ENCODE measurements at places on chromosomes 4 and X. TPM values are rescaled to one million over a fixed set of nuclear protein-coding genes. Genes with fewer than 3 reads are reported as not detected.

GUCY1A1 gene
- polyA plus RNA-seq: 25.3 TPM

CCDC158 gene
- polyA plus RNA-seq: 0.52 TPM

PCDH18 gene
- polyA plus RNA-seq: 39.0 TPM

OCIAD1 gene
- polyA plus RNA-seq: 209 TPM

CYP4V2 gene
- 48.4 TPM for polyA plus RNA-seq

MAGEC2 gene
- not detected for polyA plus RNA-seq

ZNF182 gene
- 8.4 TPM for polyA plus RNA-seq

HERC6 gene
- polyA plus RNA-seq: 10.8 TPM

- H3K27ac ChIP-seq: no peak overlapping the region
- H3K4me1 ChIP-seq: peaks cover 3% of the 10 kb centered on the region
- no peak overlapping the region for H3K4me3 ChIP-seq
- H3K36me3 ChIP-seq: no peaks in the 10 kb centered on the region
These were observed 9.2 kb downstream of the DTHD1 start for GRCh38 chr4:36290641-36291040.

DNA sequence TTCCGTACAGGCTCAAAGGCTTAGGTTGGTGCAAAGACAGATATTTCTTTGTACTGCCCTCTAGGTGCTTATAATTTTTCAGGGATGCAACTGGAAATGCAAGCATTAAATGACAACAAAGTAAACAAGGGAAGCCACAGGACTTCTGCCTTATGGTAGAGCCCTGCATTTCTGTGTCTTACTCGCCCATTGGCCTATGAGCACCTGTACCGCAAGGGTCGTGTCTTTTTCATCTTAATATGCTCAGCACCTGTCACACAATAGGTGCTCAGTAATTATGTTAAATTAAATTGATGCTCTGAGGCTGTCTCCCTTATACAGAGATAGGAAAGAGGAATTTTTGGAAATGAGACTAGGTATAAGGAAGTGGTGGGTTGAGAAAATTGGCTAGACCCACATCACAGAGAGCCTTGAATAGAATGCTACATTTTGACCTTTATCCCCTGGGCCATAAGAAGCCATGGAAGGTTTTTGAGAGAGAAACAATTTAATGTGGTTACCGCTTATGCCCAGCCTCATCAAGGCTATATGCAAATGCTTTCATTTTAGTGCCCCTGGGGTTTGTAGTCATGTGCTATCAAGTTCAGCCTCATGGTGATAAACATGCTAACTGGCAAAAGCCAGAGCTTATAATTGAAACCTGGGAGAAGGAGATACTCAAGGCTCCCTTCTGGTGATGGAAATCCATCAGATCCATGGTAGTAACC, 16.3 kb downstream of the VSIG4 start:
- no peaks in the 10 kb centered on the region for H3K27me3 ChIP-seq
- no peak overlapping the region for H3K27ac ChIP-seq
- no peak for DNase-seq
- H3K4me1 ChIP-seq: no peaks in the 10 kb centered on the region
- no peak overlapping the region for H3K4me3 ChIP-seq

DNA sequence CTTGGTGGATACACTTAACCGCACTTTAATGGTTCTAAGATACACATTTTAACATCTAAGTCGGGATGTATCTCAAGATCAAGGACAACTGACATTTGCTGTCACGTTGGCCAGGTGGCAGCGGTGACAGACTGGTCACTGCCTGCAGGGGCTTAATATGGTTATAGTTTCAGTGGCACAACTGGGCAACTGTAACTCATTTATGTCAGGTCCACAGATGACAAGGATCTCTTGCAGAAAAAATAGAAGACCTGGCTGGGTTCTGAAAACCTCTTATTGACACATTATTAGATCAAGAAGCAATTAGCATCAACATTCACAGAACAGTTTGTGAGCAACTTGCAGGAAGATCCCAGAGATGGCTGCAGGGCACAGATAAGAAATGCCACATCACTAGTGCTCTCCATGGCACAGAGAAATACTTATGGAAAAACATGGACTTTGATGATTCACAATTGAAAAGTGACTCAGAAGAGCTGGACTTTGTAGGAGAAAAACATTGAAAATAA, 99.6 kb upstream of the SORBS2 start:
- H3K36me3 ChIP-seq: no peaks in the 10 kb centered on the region
- DNase-seq: no peak

- H3K4me3 ChIP-seq: peak overlapping the region; percentile 31
- peaks cover 6% of the 10 kb centered on the region for H3K4me1 ChIP-seq
- H3K36me3 ChIP-seq: peaks cover 5% of the 10 kb centered on the region
These were observed 69.3 kb downstream of the MGST2 start for GRCh38 chr4:139734875-139735380.

- H3K36me3 ChIP-seq: no peaks in the 10 kb centered on the region
- peak overlapping the region; percentile 79 for H3K4me3 ChIP-seq
- H3K27me3 ChIP-seq: no peaks in the 10 kb centered on the region
- no peak for DNase-seq
These were observed 3.1 kb downstream of the ZNF827 start for GRCh38 chr4:145935253-145936141.

- H3K27ac ChIP-seq: no peak overlapping the region
- no peaks in the 10 kb centered on the region for H3K27me3 ChIP-seq
- no peak overlapping the region for H3K4me3 ChIP-seq
- no peak for DNase-seq
- H3K36me3 ChIP-seq: no peaks in the 10 kb centered on the region
These were observed 951.5 kb upstream of the SLIT2 start for GRCh38 chr4:19300213-19300612.

- H3K36me3 ChIP-seq: no peaks in the 10 kb centered on the region
- H3K27ac ChIP-seq: no peak overlapping the region
- H3K4me1 ChIP-seq: no peaks in the 10 kb centered on the region
These were observed 16.2 kb upstream of the ZCCHC12 start for GRCh38 chrX:118807151-118808017.

DNA sequence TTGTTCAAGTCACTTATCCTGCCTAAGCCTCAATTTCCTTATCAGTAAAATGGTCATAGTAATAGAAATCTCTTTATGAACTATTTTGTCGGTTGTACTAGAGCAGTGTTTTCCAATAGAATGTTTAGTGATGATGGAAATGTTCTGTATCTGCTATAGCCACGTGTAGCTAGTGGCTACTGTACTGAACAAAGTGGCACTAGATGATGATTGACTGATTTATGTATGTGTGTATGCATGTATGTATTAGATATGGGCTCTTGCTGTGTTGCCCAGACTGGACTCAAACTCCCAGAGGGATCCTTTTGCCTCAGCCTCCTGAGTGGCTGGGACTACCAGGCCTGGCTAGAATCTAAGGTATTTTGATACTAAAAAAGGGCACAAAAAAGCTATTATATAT, 24.7 kb upstream of the SLC9B1 start:
- H3K36me3 ChIP-seq: no peaks in the 10 kb centered on the region
- H3K4me1 ChIP-seq: no peaks in the 10 kb centered on the region
- DNase-seq: no peak
- H3K27me3 ChIP-seq: no peaks in the 10 kb centered on the region

- DNase-seq: no peak
- no peak overlapping the region for H3K27ac ChIP-seq
- no peaks in the 10 kb centered on the region for H3K4me1 ChIP-seq
These were observed 25.9 kb upstream of the NYX start for GRCh38 chrX:41421071-41421729.

- H3K27me3 ChIP-seq: no peaks in the 10 kb centered on the region
These were observed 501.1 kb downstream of the KCNIP4 start for GRCh38 chr4:21447301-21448054.

- no peaks in the 10 kb centered on the region for H3K36me3 ChIP-seq
- peak within 1 kb of the TSS; percentile 61 for H3K4me3 ChIP-seq
- peak within 1 kb of the TSS; percentile 70 for H3K27ac ChIP-seq
These were observed at the start of gene BEX5 for GRCh38 chrX:102155806-102156179. BEX5 (minus strand) TSS chrX:102155977; CDS start chrX:102154265, 1,712 bp downstream.

DNA sequence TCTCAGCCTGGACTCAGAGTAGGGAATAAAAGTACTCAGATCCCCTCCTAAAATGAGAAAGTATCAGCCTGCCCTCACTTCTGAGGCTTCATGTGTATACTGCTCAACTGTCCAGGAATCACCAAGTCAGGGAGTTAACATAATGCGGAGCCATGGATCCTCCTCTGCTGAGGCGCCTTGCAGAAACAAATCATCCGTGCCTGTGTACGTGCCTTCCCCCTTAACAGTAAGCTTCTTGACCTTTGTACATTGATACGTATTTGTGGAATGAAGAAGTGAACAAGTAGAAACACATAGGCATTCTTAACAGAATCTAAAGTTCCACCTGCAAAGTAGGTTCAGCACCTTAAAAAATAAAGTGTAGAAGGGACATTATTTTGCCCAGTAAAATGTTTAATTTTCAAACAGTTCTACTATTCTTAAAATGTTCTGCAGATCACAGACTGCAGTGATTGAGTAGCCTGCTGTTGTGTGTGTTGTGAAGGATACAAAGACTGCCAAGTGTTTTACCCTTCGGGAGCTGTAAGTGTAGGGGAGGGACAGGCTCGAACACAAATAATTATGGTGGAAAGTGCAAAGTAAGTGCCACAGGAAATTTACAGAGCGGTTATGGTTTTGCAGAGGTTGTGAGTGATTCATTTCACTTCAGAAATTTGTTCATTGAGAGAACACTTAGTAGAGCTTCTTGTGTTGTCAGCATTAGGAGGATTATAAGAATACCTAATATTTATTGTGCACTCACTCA, 61.9 kb downstream of the ARHGAP10 start:
- H3K36me3 ChIP-seq: no peaks in the 10 kb centered on the region
- DNase-seq: peak; percentile 78
- H3K27me3 ChIP-seq: no peaks in the 10 kb centered on the region

DNA sequence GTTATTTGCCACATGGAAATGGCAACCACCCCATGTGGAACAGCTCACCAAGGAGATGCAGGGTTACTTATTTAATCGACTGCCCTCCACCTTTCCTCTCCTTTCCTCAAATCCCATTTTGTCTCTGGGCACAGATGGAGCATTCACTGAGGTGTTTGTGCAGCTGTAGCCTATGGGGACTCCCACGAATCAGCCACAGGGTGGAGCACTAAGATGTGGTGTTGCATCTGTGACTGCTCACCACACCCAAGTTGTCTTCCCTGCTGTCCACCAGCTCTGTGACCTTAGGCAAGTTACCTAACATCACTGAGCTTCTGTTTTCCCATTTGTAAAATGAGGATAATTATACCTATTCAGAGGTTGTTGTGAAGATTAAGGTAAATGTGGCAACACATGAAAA, 252.4 kb upstream of the CPEB2 start:
- no peaks in the 10 kb centered on the region for H3K36me3 ChIP-seq
- no peaks in the 10 kb centered on the region for H3K27me3 ChIP-seq
- no peak overlapping the region for H3K27ac ChIP-seq
- no peak for DNase-seq
- H3K4me1 ChIP-seq: no peaks in the 10 kb centered on the region

Data from large intestine (tissue), 12 donors.